NCI-H1105 (cell line): ENCODE measurements at places on chromosomes 3 and 15.

DNA sequence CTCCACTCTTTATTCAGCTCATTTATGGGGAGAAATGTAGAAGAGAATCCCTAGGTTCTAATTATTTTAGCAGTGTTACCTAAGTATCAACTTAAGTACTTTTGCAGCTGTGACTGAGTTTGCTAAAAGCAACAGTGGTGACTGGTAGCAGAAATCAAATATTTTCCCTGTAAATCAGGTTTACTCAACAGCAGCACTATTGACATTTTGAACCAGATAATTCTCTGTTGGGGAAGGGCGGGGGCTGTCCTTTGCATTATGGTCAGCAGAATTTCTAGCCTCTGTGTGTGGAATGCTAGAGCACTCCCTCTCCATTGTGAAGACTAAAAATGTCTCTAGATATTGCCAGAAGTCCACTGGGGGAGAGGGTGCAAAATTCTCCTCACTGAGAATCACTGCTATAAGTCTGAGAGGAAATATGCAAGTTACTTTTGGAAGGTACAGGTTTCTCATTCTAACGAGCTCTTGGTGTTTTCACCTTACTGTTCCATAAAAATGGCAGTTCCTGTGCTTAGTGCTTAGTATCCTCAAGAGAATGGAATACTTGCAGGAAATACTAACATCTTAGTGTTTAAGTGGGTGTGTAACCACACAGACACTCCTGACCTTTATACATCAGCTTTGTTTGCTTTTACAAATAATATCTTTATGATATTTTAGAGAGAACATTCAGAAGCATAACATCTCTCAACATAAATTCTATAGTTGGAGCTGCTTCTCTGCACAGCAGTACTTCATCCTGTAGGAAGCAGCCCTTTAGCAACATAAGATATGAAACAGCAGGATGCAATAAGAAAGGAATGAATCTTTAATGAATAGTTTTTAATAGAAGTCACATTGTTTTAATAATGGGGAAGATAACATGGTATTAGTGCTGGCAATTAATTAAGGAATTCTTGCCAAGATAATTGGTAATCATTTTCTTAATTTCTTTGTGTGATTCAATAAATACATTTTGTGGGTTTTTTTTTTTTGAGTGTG is 246.5 kb upstream of the GOLIM4 start:
- DNase-seq, result no peak

DNA sequence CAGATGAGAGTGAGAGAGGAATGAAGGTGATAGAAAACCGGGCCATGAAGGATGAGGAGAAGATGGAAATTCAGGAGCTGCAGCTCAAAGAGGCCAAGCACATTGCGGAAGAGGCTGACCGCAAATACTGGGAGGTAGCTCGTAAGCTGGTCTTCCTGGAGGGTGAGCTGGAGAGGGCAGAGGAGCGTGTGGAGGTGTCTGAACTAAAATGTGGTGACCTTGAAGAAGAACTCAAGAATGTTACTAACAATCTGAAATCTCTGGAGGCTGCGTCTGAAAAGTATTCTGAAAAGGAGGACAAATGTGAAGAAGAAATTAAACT is 88.9 kb downstream of the EOMES start:
- DNase-seq, result no peak

GRCh38 chr15:40746916-40747418 is 8.1 kb downstream of the RMDN3 start:
- no peak for DNase-seq

DNA sequence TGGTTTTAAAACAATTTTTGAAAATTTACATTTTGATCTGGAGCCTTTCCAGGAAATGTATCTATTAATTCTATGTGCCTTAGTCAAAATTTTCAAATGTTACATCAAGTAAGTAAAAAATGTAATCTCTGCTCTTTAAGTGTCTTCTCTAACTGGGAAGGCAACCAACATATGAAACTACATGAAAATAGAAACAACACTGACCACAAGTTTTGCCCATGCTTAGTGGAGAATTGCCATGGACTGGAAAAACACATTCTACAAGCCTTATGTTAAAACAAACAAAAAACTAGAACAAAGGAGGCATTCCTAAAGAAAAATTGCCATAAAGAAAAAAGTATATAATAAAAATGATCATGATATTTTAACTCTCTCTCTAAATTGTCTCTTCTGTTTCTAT is 75.9 kb upstream of the SPRED1 start:
- DNase-seq, result no peak

DNA sequence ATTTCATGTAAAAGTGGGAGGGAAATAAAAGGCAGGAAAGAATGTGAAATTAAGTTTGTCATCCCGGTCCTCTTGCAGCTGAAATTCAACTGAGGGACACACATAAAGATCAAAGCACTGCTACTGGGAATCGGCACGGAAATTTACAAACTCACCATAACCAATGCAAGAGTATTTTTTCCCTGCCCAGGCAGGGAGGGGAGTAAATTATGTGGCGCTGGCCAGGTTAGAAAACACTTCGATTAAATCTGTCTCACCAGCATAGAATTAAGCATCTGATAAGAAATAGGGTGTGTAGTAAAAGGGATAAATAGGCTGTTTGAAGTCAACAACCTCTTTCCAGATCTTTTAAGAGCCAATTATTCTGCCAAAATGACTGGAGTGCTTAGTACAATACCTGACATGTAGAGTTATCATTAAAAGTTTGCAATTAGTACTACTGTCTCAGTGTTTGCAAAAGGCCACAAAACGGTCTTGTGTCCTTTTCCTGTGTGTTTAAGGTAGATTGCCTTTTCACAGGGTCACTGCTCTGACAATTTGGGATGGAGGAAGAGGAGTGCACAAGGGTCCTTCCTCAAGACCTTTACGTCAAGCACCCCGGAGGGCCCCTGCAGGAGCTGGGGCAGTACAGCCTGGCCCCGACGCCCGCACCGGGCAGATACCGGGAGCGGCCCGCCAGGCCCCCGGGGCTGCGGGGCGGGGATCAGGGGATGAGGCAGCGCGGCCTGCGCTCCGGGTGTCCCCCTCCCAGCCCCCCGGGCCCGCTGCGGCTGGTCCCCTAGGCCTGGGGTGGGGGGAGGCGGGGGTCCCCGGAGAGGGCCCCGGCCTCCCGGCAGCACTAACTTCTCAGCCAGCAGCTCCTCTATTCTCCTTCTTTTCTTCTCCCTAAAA is 651 bp downstream of the UBA3 start:
- no peak for DNase-seq

- DNase-seq, result no peak
These were observed 22.4 kb downstream of the CD86 start for GRCh38 chr3:122077293-122078234.

GRCh38 chr3:16808393-16809107 is 76.2 kb upstream of the PLCL2 start:
- no peak for DNase-seq

DNA sequence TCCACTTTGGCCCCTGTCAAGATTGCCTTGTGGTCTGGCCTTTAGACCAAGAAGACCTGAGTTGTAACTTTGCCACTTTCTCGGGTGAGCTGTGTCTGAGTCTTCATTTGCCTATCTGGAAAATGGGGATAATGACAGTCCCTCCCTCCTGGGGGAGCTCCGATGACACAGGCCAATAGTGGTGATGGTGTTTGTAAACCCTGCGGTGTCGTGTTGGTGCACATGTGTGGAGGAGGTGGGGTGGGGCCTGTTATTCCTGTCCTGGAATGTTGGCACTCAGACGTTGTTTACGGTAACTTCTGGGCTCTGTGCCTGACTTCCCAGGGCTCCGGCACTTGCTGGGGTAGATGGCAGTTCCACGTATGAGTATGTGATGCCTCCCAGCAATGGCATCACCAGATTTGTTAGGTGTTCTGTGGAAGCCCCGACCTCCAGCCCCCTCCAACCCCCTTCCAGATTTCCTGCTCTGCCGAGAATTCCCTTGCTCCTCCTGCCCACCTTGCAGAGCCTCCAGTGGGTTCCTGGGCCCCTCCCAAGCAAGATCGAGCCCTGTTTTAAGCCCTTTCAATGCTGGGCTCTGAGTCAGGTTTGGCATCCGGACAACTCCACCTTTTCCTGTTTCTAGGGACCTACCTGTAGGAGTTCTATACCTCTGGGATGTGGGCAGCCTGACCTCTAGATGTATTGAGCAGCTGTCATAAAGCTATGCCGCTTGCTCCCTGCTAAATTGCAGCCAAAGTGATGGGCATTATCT is 31.4 kb downstream of the HRH1 start:
- DNase-seq, result no peak
